ENCODE measurements at places on chromosomes 5 and 9. TPM values are rescaled to one million over a fixed set of nuclear protein-coding genes. Genes with fewer than 3 reads are reported as not detected.

DNA sequence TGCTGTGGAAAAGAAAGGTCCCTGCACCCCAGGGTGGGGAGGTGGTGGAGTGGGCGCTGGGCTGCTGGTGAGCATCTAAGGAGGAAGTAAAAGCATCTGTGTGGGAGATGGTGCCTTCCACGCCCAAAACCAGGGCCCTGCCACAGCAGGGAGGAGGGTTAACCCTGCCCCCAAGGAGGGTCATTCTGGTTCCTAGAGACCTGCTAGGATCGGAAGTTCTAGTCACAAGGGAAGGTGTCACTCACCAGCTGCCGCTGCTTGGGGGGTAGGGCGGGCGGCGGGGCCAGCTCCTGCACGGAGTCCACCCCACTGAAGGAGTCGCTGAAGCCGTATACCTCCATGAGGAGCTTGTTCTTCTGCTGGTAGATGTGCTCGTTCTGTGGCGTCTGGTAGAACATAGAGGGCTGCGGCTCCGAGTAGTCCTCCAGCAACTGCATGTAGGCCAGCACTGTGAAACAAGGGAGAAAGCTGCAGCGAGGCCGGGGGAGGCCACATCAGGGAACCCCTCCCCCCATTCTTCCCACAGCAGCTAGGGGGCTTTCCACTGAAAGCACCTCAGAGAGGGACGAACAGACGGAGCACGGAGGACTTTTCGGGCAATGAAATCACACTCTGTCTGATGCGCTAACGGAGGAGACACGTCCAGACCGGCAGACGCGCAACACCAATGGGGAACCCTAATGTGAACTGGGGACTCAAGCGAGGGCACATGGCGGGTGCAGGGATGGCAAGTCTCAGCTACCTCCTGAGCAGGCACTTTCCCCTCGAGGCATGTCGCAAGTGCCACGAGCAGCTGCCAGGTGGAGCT is 76.4 kb downstream of the PRRT1B start:
- no peak for DNase-seq

- DNase-seq, result no peak
Measured at GRCh38 chr5:178207183-178207916, 3.0 kb downstream of the HNRNPAB start.

GRCh38 chr5:31347552-31347905 is 154.0 kb downstream of the CDH6 start:
- no peak for DNase-seq

DNA sequence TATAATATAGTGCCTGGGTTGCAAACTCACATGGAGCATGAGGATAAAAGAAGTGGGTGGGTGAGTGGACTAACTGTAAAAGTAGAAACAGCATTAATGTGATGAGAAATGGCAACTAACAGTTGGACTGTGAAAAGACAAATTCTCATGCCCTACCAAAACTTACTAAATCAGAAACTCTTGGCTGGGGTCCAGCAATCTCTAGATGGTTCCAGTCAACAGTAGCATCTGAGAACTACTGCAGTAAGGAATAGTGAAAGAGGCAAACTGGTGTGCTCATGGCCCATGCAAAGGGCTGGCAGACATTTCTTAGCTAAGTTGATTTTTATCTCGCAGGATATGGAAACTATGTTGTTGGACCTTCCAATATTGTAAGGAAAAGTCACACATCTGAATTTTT is 150.3 kb downstream of the PIK3R1 start:
- no peak for DNase-seq

GRCh38 chr5:143207058-143207457 is 196.4 kb downstream of the NR3C1 start:
- DNase-seq, result no peak

- peak; percentile 52 for DNase-seq
Measured at GRCh38 chr5:73998489-73998888, 372.5 kb downstream of the ARHGEF28 start.

GRCh38 chr5:36644727-36645126 is 38.3 kb downstream of the SLC1A3 start:
- no peak for DNase-seq

DNA sequence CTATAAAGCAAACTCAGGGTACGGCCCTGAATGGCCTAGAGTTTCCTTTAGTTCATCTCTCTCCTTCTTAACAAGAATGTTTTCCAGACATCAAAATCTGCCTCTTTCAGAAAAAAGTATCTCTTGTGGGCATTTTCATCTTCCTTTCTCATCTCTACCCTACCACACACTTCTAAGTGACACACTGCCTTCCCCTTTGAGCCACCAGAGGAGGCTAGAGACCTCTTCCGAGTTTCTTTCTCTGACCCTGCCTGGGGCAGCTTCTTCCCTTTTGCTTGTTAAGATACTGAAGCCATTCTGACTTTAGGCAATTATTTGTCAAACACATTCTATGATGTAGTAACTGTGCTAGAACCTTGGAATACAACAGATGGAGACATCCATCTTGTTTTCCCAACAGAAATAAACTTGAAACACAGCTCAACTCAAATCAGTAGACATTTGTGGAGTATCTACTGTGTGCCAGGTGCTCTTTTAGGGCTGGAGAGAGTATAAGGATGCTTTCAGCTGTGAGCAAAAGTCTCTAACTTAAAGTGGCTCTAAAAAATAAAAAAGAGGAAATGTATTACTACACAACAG is 8.6 kb upstream of the SV2C start:
- no peak for DNase-seq

DNA sequence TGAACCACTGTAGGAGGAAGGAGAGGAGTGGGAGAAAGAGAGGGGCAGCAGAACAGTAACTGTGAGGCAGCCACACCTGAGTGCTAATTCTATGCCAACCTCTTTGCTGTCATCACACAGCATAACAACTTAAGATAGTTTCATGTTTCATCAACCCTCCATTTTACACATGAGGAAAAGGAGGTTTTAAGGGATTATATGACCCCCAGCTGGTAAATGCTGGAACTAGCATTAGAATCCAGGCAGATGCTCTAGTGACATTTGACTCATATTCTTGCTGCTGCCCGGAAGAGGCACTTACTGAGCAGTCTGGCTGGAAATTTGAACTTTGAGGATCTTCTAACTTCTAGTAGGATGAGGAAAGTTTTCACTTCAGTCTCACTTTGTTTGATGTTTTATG is 24.1 kb upstream of the VLDLR start:
- DNase-seq, result no peak

- no peak for DNase-seq
Measured at GRCh38 chr9:1366276-1366675, 316.1 kb downstream of the DMRT2 start.

- DNase-seq, result no peak
Measured at GRCh38 chr9:34623374-34624235, 3.3 kb upstream of the DCTN3 start.

MARVELD2 gene
- 0.24 TPM for polyA plus RNA-seq

CHSY3 gene
- 4.0 TPM for polyA plus RNA-seq

EIF4EBP3 gene
- 10.7 TPM for polyA plus RNA-seq

HAVCR1 gene
- polyA plus RNA-seq, result not detected

SLC6A3 gene
- polyA plus RNA-seq, result not detected
